Stimulated activated CD8-positive, alpha-beta memory T cell treated with anti-CD3 and anti-CD28 coated beads, Interleukin-7, amount 100 ng/mL, for 1 hour (primary cell): ENCODE measurements at places on chromosomes 7 and 10.

DNA sequence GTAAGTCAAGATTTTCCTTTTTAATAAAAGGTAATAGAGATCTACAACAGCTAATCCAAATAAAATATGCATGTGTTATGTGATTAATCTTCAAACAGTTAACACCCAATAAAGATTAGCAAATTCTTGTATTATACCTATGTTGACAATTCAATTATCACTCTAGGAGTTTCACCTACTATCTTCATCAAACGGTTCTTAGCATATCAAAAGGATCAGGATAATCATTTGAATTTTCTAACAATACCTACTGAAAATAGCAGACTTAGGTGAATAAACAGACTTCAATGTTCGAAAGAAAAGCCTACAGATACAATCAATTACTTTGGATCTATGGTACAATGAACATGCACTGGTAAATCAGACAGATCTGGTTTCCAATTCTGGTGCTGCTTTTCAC is 268.3 kb downstream of the CACNA2D1 start:
- DNase-seq: no peak

- no peak for DNase-seq
Observed at GRCh38 chr7:157825325-157825724, 488.5 kb downstream of the DNAJB6 start.

DNA sequence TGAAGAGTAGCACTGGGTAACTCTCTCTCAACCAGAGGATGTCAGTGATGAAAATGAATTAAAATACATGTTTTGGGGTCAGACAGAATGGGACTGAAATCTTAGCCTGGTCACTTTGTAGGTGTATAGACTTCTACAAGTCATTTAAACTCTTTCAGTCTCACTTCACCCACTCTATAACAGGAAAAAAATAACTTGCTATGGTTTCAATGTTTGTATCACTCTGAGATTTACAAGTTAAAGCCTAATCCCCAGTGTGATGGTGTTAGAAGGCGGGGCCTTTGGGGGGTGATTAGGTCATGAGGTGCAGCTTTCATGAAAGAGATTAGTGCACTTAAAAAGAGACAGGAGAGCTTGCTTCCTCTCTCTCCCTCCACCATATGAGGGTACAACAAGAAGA is 134.8 kb downstream of the INHBA start:
- DNase-seq: no peak

DNA sequence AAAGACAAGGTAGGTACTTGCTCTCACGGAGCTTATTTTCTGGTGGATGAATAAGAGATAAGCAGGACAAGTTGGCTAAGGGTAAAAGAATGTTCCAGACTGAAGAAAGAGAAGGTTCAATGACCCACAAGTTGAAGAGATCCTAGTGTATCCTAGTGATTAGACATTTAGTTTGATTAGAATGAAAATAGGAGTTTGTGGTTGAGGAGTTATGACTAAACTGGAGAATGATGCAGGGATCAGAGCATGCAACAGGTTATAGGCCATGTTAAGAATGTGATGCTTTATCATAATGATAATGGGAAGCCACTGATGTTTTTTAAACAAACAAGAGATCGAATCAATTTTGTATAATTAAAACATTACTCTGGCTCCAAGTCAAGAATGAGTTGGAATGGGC is 357.2 kb downstream of the HPSE2 start:
- DNase-seq: no peak

DNA sequence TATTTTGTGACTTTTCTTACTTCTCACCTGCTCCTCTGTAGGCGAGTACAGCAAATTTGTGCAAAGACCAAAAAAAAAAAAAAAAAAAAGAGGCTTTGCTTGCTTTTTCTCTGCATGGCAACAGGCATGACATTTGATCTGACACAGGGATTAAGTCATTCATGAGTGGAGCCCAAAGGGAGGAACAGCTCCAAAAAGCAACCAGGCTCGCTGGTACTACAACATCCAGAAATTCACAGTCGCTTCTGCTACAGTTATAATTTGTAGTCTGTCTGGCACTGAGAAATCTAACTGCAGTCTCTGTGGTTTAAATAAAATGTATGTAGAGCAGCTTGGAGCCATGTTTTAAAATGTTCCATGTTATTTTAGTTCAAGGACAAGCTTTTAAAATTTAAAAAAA is 31.7 kb downstream of the MKX start:
- DNase-seq: no peak

DNA sequence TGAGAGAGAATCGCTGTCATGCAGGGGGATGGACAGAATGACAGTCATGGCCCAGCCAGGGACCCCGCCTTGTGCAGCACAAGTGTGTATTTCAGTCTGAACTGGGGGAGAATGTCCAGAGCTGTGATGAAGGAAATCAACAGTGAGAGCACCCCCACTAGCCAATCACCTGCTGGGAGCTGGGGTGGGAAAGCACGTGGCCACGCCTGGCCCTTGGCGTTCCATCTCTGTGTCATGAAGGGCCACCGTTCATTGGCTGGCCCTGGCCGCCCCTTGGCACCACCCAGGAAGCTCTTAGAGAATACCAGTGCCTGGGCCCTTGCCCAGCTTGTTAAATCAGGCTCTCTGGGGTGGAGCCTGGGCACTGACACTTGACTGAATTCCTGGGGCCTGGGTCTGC is 22.8 kb downstream of the GRID1 start:
- no peak for DNase-seq

GRCh38 chr10:74801447-74801846 is 25.0 kb upstream of the KAT6B start:
- no peak for DNase-seq

DNA sequence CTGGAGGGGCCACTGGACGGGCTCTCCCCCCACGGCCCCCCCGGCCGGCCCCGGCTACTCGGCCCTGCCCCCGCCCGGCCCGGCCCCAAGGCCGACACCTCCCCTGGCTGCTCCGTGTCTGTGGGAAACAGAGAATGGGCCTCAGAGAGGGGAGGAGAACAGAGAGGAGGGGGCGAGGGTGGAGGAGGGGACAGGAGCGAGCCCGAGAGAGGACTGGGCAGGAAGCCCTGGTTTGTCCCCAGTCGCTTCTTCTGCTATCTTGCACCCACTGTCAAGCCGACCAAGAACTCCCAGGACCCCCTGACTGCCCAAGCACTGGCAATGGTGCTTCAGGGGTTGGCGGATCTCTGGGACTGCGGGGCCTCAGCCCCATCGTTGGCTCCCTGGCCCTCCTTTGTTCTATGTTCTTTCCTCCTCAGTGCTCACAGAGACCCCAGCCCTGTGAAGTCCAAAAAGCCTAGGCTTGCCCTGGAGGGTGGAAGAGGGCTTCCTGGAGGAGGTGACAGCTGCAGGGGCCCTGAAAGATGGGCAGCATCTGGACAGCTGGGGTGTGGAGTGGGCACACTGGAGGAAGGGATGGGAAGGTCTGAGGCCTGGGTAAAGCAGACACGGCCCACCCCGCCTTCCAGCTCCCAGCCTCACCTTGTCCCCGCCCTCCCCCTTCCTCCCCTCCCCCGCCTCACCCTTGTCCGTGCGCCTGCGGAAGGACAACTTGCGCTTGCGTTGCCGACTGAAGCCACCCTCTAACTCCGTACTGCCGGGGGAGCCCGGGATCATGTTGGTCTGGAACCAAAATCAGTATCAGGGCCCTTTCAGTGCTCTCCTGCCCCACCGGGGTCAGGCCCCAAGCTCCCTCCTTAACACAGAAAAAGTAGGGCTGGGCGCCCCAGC is 30.1 kb downstream of the KCNH2 start:
- no peak for DNase-seq

DNA sequence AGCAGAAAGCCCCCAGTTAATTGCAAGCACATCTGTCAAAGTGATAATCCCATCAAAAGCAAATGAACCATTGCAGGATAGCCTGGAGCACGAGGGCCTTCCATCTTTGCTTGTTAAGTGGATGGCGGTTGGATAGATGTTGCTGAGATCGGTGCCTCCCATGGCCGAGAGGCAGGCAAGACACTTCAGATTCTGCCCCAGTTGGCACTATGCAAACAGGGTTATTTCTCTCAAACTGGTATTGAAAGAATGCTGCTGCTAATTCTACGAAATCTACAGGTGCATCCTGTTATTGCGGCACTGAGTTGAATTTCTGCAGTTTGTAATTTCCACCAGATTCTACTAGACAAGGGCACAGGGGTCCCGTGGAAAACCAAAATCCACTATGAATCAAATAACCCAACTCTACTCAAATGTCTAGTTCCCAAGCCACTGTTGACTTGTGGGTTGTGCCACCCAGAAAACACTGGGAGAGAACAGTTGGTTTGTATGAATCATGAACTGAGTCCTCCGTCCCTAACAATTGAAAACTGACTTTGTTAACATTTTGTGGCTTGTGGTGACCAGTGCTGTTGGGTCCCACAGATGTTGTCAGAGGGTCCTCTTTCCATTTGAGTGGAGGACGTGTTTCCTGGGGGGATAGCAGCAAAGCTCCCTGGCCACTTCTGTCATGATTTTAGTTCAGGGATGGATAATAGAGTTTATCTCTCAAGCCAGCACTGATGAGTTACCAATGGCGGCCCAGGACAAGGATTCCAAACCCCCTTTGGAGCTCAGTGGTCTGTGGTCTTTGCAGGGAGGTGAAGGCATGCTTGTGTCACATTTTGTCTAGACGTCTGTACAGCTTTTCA is 7.1 kb upstream of the IL2RA start:
- DNase-seq: no peak

DNA sequence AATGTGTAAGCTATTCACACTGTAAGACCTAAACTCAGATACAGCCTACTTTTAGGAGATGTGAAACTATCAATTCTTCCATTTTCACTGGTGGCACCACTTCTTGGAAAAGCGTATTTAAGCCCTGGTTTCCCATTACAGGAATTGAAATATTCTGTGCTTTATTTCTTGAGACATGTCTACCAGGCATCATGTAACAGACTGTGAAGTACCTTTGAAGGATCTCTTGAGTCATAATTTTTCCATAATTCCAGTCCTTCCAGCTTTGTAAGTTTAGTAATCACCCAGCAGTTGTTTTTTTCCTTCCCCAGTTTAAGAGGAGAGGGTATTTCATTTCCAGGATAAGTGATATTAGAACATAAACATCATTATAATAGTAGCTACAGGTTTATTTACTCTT is 186.0 kb upstream of the PRPS1L1 start:
- DNase-seq: no peak

DNA sequence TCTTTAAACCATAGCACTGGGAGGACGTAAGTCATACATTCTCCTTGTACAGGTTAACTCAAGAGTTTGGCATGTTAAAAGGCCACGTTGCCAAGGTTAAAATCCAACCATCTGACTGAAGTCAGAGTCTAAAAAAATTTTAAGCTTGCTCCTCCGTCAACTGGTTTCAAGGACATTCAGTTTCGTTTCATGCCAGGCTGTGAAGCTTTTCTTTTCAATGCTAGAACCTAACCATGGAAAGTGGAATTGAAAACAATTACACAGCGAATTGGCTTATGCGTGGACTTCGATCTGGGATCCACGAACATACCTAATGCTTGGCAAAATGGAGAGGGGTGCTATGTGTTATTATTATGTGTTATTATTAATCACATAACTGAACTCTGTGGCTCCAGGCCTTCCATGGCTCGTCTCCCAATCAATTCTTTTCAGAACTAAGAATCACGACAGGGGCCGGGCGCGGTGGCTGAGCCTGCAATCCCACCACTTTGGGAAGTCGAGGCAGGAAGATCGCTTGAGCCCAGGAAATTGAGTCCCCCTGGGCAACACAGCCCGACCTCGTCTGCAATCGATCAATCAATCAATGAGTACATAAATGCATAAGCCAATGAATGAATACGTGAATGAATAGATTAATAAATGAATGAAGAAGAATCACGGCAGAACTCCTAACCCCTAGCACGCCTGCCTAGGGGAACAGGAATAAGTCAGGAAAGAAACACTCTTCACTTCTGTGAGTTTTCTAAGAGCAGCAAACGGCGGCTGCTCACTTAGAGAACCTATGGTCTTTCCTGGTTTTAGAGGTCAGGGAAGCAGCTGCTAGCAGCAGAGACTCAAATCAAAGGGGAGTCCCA is 733 bp upstream of the ARL5B start:
- no peak for DNase-seq

- DNase-seq: no peak
Observed at GRCh38 chr10:5550621-5551530, 26.1 kb downstream of the CALML3 start.

- DNase-seq: no peak
Observed at GRCh38 chr7:37338966-37339365, 109.7 kb downstream of the ELMO1 start.

GRCh38 chr10:8584666-8585065 is 530.2 kb downstream of the GATA3 start:
- no peak for DNase-seq

- DNase-seq: no peak
Observed at GRCh38 chr10:132716691-132717490, 69.1 kb downstream of the NKX6-2 start.

- DNase-seq: no peak
Observed at GRCh38 chr10:103592186-103593021, 98.9 kb downstream of the NEURL1 start.

DNA sequence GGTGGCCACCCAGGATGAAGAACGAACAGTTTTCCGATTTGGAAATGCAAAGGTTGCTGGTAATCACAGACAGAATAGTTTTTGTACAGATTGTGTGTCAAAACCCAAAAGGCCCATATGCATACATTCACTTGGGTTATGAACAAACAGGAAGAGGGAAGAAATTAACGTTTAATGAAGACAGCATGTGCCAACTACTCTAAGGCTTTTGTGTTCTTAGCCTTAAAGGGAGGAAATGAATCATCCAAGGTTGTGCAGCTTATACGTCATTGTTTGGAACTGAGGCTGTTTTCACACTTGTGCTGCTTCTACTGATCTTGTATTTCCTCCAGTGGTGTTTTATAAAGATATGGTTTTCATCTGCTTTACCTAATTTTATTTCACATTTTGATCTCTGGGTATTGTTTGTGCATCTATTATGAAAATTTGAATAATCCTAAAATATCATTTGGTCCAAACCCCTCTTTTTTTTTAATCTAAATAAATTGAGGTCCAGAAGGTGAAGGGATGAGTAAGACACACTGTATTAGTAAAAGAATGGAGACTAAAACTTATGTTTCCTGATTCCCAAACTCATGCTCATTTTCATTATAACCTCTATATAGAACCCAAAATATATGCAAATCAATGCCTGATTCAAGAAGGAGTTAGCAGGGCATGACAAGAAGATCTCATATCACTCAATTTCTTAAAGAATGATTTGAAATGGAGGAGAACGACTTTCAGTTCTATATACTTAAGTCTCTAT is 373.1 kb downstream of the THSD7A start:
- DNase-seq: no peak

DNA sequence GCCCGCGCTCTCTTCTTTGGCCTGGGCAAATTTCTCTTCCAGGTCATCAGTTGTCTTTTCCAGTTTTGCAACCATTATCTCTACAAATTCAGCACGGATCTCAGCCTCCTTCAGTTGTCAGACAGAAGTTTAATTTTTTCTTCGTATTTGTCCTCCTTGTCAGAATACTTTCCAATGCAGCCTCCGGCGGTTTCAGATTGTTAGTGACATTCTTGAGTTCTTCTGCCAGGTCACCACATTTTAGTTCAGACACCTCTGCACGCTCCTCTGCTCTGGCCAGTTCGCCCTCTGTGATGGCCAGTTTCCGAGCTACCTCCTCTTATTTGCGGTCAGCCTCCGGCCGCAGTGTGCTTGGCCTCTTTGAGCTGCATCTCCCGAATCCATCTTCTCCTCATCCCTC is 32.8 kb upstream of the CPN1 start:
- DNase-seq: no peak
